Esophagus muscularis mucosa (tissue), 4 donors: ENCODE measurements at places on chromosomes 12 and 14.

GRCh38 chr12:53062977-53063707 is 13.3 kb downstream of the TNS2 start:
- no peak for DNase-seq

DNA sequence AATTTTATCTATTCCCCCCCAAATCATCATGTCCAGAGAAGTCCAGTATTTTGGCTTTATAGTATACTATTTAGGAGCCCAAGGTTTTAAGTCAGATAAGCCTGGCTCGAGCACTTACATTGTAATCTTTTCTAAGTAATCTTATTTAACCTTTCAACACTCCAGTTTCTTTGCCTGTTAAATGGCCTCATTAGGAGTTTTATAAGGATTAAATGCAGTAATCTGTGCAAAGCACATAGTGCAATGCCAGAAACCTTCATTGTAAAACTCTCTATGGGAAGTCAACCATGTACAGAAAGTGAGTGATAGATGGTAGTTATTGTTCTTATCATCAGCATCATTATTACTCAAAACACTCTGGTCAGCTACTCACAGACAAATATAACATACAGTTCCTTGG is 1330.4 kb downstream of the SLC16A7 start:
- DNase-seq: no peak

- DNase-seq: no peak
Observed at GRCh38 chr12:70839544-70839943, 81.0 kb downstream of the PTPRR start.

DNA sequence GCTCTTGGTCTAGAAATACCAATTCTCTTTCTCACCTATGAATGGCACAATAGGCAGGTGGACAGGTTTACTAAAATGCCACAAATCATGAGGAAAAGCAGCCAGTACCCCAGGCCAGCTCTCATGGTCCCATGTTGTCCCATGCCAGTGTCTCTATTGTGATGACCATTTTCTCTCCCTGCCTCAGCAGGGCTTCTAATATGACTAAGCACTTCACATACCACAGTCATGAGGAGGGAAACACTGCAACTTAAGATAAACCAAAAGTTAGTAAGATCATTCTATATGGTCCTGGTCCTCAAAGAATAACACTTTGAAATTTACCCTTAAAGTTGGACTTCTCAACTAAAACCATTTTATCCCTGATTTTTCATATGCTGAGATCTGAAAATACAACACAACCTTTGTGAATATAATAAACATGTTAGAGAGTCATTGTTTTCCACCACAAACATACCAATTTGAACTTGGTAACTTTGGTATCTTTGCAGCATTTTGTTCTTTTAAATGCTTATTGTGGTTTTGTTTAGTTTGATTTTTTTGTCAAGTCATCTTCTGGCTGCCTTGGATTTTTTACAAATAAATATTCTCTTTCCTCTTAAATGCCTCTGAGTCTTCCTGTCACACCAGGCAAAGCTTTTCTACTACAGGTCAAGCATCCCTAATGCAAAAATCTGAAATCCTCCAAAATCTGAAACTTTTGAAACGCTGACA is 3.6 kb downstream of the TTC5 start:
- no peak for DNase-seq

- DNase-seq: no peak
Observed at GRCh38 chr12:85996280-85996679, 122.2 kb downstream of the NTS start.

DNA sequence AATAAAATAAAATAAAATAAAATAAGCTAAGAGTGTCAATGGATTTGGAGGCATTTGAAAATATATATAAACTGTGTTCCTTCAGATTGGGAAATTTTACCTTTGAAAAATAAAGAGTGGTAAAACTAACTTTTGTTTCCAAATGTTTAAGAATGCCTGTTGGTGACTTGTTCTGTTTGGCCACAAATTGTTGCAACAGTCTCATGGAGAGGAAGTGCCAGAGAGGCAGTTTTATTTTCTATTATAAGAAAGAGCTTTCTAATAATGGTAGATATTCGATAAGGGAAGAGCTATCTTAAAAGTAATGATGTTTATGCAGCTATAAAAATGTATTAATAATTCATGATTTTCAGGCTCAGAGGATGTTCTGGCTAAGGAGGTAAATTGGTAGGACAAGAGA is 68.8 kb upstream of the MDGA2 start:
- DNase-seq: no peak

- no peak for DNase-seq
Observed at GRCh38 chr12:113134521-113134951, 1.0 kb downstream of the RASAL1 start.

- DNase-seq: no peak
Observed at GRCh38 chr12:130702966-130703732, 12.9 kb downstream of the RIMBP2 start.

GRCh38 chr12:57452181-57452936 is 2.7 kb upstream of the INHBE start:
- DNase-seq: no peak

DNA sequence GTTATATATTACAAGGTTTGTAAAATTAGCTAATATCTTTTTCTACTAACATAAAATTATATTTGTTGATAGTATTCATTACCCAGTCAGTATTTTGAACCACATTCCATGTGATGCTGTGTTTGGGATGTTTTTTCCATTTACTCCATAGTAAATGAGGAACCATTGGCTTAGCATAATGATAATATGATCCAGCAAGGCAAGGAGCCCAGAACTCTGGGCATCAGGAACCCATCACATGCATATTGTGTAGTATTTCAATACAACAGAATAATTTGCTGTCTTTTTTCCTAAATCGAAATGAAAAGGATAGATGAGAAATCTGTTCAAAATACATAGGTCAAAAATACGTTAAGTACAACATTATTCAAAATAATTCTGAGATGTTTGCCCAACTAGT is 48.7 kb upstream of the GARIN2 start:
- DNase-seq: no peak

DNA sequence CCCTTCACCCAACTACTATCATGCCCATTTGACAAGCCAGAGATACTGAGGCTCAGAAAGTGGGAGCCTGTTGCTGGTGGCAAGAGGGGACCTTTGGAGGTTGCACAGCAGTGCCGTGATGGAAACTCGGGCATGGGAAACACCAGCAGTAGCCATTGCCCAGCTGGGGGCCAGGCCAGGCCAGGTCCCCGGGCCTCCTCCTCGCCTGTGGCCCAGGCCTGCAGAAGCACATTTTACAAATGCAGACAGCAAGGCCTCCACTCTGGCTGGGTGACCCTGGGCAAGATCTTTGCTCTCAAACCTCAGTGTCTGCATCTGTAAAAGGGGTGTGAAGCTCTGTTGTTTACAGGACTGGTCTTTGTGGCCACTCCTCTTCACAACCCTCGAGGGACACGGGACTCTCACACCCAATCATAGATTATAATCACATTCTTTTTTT is 4.5 kb upstream of the SH2B3 start:
- no peak for DNase-seq

DNA sequence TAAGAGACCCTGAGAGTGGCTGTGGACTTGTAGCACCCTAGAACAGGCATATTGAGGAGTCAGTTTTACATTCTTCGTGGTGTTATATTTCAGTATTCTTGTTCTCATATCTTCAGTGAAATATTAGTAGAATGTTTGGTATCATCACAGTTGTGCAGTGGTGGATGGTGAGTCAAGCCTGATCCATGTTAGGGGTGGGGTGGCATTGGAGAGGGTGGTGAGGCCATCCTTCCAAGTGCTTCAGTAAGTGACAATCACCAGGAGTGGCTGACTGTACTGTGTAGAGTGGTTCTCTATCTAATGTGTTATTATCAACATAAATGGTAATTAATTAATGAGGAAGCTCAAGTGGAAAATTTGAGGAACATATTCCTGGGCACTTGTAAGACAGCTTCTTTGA is 197.7 kb upstream of the SLC16A7 start:
- no peak for DNase-seq

- DNase-seq: no peak
Observed at GRCh38 chr12:80211671-80212070, 112.3 kb downstream of the OTOGL start.

DNA sequence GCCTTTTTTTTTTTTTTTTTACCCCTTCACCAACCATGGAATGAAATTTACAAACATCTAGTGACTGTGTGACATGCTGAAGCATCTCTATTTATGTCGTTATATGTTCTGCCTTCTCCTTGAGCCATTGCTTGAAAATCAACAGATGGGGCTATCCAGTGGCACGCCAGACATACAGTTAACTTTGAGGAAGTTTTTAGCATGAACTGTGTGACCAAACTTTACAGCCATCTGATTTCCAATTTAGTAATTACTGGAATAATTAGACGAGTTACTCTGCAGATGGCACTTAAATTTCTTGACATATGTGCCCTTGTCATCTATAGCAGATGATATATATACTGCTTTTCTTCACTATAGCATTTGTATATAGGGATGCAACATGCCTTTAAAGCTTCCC is 192.1 kb downstream of the SNAPC1 start:
- DNase-seq: no peak

- no peak for DNase-seq
Observed at GRCh38 chr12:121565076-121565475, 15.7 kb downstream of the KDM2B start.

- DNase-seq: no peak
Observed at GRCh38 chr14:90677484-90678050, 138.7 kb downstream of the TTC7B start.

- no peak for DNase-seq
Observed at GRCh38 chr12:111429828-111430432, 24.2 kb downstream of the SH2B3 start.

DNA sequence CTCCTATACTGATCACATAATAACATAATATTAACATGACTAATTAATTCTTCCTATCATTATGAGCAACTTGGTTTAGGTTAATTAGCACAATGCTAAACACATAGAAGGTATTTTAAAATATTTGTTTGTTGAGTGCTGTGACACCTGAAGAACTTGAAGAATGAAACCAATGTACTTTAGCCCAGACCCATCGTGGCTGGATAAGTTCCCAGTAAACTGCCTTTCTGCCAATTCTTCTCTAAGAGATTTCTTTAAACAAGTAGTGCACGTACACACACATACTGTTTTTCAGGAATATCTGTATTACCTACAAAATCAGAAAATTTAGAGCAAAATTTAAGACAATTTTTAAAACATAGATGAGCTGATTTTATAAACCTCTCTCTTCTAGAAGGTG is 207.4 kb upstream of the SSTR1 start:
- no peak for DNase-seq

DNA sequence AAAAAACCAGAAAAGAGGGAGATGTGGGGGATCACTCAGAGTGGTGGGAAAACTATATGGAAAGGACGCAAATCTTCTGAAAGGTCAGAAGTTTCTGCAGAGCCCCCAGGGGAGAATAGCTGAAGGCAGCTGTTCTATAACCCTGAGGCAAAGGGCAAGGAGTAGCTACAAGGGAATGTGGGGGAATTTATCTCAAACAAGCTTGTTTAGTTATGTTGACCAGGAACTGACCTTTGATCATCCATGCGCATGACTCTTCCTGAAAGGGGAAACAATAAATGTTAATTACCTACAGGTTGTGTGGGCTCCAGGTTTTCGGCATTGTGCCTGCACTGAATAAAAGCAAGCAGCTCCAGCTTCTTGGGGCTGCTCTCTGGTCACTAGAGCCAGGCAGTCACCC is 968.5 kb downstream of the AACS start:
- no peak for DNase-seq

DNA sequence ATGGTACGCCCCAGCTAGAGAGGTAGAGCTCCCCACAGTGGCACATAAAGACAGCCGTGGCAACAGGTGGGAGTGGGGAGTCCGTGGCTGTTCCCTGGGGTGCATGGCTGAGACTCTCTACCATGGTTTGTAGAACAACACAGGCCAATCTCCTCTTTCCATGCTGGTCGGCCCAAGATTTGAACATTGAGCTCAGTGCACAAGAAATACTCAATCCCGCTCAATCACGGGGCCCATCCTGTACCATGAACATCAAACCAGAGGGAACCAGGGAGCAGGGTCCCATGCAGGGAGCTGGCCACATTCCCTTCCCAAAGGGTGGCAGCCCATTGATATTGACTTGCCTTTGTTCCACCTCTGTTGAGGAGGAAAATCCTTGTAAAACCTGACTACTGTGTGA is 353.1 kb downstream of the DPF3 start:
- no peak for DNase-seq

DNA sequence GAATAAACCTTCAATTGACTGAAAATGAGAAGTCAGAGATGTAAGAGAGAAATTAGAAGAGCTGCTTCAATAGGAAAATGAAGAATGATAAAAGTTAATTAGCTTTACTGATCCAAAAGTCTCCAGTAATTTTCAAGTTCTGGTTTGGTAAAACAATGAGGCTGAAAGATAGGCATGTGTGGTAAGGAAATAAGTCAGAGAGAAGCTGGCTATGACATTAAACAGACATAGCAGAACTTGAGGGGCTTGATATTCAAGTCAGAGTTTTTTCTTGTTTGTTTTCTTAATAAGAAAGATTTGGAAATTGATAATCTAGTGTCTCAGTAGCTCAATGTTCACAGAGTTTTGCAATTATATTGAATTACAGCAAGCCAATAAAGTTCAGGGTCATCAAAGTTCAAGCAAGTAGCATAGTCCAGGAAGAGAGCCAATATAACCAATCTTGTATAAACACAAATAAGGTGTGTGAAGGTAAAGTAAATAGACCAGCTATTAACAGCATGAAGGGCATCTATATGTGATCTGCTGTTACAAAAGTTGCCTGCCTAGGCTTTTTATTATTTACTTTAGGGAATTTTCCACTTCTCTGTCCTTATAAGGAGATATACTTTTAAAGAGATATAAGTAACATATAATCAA is 1111.5 kb downstream of the TRHDE start:
- DNase-seq: no peak

DNA sequence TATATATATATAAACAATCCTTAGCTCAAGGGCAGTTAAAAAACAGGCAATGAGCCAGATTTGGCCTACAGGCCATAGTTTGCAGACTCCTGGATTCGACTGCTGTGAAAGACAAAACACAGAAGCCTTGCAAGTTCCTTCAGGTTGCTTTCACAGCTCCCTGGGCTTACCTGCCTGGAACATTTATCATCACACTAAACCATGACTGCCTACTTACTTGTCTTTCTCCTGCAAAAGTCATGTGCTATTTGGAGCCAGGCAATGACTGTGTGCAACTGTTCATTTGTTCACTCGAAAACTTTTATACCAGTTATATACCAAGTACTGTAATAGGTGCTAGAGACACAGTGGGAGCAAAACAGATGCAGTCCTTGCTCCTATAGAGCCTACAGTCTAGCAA is 2.2 kb upstream of the RPS6KA5 start:
- DNase-seq: no peak

DNA sequence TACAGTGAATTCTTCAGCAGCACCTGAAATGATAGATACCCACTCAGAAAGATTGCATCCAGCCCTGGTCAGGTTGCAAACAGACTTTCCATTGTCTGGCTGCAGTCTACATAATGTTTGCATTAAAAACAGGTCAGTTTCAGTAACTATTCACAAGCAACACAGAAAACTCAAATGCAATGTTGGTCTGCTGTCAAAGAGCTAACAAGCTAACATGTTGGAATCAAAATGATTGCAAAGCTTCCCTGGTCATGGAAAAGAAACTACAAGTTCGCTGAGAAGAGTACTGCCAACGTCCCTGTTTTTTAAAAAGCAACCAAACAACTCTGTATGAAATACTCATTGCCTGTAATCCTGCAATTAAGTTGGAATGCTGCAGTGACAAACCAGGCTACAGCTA is 374.7 kb downstream of the ADAMTS20 start:
- DNase-seq: no peak
